ENCODE measurements at places on chromosomes 7 and 10.

DNA sequence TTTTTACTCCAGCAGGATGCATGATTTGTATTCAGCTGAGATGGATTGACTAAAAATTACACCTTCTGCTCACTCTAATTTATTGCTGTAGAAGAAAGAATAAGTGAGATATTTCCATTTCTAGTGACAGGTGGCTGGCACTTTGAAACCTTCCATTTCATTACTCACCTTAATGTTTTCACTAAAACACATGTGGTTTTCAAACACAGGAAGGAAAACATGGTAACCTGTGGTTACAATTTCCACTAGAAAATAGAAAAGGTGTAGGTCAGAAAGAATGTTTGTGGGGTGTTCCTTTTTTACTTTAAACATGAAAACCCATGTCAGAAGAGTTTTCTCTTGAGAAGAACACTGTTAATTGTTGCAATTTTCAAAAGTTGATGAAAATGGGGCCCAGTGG lies 12.0 kb upstream of the PRKCQ start:
- DNase-seq, result no peak

- peak; percentile 78 for DNase-seq
These were observed 375.8 kb downstream of the MDFIC start for GRCh38 chr7:115297656-115298055.

DNA sequence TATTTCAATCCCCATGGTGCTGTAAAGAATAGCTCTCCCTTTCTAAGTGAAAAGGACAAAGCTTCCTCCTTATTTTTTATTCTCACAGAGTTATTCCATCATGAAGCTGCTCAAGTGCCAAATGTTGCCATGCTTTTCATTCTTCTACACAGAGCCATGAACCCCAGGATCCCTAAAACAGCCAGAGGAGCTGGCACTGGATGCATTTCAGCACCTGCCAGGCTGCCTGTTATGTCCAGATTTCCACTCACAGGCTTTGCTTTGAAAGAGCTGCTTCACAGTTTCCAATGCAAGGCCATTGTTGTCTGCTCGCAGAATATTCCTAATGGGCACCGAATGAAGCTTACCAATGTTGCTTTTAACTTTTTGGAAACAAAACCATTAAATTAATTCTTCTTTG lies 256.2 kb upstream of the NPSR1 start:
- DNase-seq, result no peak

DNA sequence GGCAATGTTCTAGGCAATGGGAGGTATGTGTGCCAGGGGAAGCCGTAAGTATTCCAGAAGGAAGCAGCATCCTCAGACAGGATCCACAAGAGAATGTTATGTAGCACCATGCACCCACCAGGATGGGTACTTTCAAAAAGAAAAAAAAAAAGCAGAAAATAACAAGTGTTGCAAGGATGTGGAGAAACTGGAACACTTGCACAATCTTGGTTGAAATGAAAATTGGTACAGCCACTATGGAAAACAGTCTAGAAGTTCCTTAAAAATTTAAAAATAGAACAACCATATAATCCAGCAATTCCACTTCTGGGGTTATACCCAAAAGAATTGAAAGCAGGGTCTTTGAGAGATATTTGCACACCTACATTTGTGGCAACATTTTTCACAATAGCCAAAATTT lies 20.2 kb downstream of the C10orf71 start:
- DNase-seq, result no peak

- no peak for DNase-seq
These were observed 695.5 kb downstream of the GRM8 start for GRCh38 chr7:126557271-126557670.

All from Calu3 (cell line).